ENCODE measurements at places on chromosomes 4 and X.

DNA sequence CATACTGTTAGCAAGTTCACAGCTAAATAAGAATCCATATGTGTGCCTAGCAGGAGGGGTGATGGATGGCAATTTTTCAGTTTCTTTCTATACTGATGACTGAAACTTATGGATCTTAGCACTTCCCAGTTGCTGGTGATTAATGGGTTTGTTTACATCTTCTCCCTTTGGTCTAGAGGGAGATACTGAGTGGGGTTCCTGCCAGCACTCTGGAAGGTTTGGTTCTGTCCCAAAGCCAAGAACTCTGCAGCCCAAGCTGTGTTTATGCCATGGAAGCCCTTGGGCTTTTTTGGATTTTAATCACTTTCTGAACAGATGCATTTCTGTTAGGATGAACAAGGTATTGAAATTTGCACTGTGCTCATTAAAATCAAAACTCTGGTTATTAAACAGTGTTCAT is 43.5 kb downstream of the DDIT4L start:
- no peak for DNase-seq

GRCh38 chr4:173834151-173834550 is 304.1 kb upstream of the HAND2 start:
- DNase-seq = no peak

DNA sequence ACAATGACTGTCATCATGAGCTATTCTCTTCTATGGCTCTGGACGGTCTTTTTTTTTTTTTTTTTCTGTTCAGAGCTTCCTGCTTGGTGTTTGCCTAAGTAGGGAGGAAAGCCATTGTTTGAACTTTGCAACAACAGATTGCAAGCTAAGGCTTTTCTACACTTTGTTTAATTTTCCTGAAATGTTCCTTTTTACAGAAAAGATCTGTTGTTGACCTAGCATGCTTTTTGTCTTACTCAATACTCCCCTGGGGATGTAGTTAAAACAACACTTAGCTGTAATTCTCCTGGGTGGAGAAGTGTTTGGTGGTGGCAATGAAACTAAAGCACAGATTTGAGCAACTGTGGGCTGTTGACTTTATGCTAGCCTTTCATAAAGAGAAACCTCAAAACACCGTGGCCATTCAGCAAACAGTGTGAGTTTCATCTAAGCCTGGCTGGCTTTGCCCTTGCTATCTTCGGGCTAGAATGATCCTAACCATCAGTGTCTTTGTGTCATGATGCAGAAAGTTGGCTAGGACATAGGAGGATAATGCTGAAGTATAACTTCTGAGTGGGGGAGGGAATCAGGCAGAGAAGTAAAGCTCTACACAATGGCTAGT is 110.5 kb downstream of the ANXA3 start:
- no peak for DNase-seq

DNA sequence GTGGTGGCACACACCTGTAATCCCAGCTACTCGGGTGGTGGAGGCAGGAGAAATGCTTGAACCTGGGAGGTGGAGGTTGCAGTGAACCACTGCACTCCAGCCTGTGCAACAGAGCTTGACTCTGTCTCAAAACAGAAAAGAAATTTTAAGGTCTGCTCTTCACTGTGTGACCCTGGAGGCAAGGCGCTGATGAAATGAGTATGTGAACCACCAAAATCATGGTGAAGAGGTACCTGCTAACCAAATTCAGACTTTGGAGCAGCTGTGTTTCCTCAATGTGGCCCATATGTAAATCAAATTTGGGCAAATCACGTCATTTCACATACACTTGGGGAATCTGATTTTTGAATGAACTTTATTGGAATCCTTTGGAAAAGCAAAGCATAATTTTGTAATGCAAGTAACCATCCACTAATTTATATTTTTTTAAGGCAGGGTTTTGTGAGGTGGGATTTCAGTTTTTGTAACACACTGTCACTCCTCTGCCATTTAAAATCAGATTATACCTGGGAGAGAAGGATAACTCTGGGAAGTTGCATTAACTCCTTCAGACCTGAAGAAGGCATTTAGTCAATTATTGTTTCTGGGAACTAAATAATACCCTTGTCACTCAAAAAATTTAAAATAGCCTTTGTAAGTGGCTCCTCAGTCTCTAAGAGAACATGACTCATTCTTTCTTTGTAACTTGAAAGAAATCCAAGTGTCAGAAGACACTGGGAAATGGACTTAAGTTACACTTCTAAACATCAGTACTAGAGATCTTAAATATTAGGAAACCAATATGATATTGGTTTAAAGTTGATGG is 24.0 kb downstream of the DOCK11 start:
- no peak for DNase-seq

GRCh38 chr4:14449308-14449707 is 553.0 kb upstream of the CPEB2 start:
- no peak for DNase-seq

DNA sequence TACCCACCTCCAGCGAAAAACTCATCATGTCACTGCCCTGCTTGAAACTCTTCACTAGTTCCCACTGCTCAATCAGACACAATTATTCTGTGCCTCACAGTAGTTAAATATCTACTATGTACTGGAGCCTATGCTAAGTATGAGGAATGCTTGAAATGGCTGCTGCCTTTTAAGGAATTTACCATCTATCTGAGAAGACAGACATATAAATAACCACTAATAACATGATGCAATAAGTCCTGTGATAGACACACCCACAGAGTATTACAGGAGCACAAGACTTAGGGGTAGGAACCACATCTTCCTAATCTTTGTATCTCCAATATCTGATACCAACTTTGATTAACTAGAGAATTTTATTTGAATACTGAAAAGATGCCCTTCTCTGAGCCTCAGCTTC is 21.1 kb downstream of the SLC25A53 start:
- no peak for DNase-seq
